NCI-H1436 (cell line): ENCODE measurements at places on chromosomes 3 and 15.

- DNase-seq: no peak
Observed at GRCh38 chr3:128864351-128864811, 15.0 kb upstream of the ACAD9 start.

GRCh38 chr3:109618766-109619378, 281.5 kb upstream of the DPPA4 start:
- DNase-seq: no peak

DNA sequence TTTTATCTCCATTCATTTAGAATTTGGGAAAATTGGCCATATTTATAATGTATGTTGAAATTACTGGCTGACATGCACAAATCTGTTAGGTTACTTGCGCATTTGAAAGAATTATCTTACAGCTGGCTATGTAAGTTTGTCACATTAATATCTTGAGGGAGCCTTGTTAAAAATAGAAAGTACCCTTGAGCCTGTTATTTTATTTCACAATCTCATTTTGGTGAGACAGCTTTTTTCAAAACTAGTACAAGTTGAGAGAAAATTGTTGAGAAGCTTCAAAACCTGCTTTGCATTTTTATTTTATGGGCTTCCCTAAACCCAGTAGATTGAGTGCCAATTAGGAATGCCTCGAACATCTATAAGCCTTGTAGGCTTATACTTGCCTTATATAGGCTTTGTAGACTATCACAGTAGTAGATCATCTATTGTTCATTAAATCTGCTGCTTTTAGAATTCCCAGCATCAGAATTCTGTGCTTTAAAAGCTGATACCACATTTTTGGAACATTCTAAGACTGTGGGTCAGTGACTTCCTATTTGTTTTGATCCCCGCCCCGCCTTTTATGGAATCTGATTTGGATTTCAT, 6.3 kb downstream of the IDH3A start:
- DNase-seq: no peak

- DNase-seq: peak; percentile 1
Observed at GRCh38 chr15:69979783-69980182, 117.9 kb downstream of the TLE3 start.

- no peak for DNase-seq
Observed at GRCh38 chr3:33060609-33061337, 36.2 kb downstream of the GLB1 start.

- DNase-seq: no peak
Observed at GRCh38 chr3:171954690-171955383, 84.5 kb upstream of the FNDC3B start.

DNA sequence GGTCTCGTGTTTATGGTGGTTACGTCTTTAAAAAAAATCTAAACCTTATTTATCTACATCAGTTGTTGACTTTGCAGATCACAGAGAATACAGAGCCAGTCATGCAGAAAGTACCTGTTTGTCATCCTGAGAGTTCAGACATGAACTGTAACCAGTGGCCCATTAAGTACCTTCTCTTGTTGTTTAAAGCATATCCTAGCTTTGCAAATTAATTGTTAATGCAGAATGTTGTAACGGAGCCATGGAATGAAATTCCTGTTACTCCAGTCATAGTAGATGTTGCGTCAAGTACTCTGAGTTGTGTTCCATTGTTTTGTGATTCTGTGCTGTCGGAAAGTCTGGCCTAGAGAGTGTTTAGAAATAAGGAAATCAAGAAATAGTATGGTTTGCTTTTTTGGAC, 205.2 kb downstream of the RBMS3 start:
- no peak for DNase-seq

DNA sequence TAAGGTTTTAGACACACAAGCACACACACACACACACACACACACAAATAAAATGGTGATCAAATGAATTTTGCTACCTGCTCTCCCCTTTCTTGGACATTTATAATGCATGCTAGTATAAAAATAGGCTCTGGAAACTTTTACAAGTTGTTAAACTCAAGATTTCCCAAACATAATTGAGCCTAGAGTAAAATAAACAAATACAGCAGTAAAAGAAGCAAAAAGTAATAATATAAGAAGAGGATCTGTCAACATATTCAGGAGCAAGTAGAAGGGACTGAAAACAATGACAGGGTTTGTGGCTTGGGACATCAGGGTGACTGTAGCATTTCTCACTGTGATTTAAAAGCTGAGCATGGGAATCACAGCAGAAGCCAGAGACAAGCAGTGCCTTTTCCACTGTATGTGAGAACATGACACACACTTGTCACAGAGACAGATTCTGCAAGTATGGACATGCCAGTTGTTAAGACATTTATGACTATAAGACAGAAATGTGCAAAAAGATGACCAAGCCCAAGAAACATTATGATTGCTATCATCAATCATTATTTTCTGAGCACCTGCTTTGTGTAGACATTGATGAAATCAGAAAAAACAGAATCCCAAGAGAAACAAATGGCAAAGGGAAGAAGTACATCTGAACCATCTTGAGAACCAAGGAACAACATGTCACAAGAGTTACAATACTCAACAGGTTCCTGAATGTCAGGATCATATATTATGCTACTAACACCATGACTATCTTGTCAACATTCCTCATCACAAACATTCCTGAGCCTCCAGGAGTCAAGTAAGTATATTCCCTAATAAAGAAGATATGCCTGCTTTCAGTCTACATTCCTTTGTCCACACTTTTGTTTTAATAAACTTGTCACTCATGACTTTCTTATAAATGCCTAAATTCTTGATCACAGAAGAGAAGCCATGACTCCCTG, 7.1 kb downstream of the THRB start:
- DNase-seq: no peak

DNA sequence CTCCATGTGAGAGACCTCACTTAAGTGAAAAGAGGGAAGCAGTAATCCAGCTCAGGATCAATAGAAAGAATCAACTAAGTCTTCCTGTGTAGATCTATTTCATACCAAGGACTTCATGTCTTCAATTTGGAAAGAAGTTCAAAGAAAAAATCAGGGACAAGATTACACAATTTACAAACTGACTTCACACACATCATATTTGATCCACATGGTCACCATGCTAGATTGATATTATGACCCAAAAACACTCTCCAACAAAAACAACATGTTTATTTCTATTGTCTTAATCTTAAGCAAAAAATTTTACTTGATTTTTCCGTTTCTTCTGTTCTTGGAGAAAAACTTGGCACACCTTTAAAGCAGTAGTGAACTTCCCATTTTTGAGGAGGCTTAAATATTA, 76.3 kb downstream of the THBS1 start:
- DNase-seq: no peak

GRCh38 chr15:70815604-70816003, 38.4 kb downstream of the LARP6 start:
- DNase-seq: no peak

DNA sequence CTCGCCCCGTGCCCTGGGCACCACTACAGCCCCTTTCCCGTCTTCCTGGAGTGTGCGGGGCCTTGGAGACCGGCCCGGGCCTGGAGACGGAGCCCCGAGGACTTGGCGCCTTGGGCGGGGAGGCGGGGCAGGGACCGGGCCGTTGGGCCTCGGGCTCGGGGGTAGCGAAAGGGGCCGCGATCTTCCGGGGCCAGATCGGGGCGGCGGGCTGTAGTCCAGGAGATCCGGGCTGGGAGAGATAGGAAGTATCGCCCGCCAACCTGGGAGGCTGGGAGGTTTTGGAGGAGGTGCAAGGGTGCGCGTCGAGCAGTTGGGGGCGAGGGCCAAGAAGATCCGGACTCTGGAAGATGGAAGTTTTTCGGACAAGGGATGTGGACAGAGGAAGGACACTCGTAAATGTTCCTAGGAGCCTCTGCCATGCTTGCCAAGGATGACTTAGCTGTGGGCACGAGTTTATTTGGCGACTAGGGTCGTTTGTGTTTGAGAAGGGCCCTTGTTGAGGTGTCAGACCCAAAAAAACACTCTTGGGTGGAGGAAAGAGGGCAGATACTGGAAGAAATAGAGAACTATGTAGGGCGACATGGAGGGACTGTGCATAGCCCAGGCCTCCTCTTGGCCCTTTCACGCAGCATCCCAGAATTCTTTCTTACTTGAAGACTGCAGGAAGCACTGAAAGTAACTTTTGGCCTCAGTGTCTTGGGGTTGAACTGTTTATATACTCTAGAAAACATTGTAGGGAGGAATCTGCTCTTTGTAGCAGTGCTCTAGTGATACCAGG, 712 bp downstream of the RTF1 start:
- DNase-seq: no peak

DNA sequence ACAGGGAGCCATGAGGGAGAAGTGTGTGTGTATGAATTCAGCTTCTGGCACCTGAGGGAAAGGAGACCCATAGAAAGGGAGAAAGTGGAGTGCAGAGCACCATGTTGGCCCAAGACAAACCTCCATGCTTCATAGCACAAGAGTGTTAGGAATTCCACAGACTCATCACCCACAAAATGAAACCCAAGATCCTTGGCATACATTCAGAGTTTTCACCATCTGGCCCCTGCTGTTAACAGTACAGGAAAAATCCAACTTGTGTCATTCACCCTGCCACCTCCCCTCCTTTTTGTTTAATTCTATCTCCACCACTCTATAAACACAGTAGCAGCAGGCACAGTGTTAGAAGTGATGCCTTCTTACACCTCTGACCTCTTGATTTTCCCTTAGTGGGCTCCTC, 60.0 kb upstream of the MNS1 start:
- no peak for DNase-seq

DNA sequence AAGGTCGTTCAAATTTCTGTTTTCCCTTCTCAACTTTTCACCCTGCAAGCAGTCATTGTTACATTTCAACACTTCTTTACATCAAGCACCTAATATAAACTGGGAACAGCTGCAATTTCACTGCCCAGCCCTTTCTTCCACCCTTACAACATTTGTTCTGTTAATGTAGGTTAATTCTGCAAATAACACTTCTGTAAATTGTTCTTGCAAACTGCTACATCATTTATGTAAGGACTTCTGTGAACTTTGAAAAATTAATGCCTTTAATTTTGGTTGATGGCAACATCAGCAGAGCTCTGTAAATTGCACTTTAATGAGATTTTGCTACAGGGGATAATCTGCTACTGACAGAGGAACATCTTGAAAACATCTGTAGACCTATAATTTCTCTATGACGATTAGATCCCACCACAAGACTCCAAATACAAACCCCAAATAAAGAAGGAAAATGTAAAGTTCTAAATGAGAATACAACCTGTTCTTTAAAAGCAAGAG, 93.5 kb downstream of the ZIC4 start:
- no peak for DNase-seq

DNA sequence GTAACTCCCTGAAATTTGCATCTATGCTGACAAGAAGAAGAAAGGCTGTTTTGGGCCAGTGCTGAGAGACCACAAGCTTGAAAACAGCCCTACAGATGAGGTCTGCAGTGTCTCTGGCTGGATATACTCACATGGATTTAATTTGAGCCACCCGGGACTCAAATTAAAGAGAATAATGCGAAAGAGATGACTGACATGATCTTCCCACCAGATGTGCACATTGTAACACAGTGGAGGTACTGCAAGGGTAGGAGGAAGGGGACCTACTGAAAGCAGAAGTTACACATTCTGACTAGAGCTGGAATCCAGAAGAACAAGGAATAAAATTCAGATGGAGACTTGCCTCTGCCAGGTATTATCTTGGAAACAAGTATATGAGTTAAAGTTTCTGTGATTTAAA, 728.3 kb upstream of the SGO1 start:
- DNase-seq: no peak

DNA sequence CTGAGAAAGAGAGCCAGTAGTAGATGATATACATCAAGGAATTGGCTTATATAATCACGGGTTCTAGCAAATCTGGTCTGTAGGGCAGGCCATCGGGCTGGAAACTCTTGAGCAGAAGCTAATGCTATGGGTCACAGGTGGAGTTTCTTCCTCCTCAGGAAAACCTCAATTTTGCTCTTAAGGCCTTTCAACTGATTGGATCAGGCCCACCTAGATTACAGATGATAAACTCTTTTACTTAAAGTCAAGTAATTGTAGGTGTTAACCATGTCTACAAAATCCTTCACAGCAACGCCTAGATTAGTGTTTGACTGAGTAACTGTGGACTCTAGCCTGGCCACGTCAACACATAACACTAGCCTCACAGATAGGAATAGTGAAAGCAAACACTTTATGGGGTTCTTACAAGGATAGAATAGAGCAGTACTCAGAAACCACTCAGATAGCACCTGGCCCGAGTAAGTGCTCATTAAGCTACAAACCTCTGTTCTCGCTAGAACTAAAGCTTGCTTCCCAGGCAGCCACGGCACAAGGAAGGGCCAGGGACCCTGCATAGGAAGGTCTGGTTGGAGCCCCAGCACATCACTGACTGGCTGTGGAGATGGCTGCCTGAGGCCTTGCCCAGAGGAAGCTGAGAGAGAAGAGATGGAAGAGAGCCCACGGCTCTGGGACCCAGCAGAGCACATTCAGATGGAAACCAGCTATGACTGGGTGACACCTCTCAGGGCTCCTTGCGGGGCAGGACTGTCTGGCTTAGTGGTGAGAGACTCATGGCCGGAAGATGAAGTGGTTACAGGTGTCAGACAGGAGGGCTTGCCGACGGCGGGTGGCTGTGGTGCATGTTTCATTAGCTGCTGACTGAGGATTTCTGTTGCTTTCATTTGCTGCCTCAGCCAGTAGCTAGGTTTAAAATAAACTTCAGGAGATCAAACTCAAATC, 202.5 kb upstream of the TLE3 start:
- no peak for DNase-seq

DNA sequence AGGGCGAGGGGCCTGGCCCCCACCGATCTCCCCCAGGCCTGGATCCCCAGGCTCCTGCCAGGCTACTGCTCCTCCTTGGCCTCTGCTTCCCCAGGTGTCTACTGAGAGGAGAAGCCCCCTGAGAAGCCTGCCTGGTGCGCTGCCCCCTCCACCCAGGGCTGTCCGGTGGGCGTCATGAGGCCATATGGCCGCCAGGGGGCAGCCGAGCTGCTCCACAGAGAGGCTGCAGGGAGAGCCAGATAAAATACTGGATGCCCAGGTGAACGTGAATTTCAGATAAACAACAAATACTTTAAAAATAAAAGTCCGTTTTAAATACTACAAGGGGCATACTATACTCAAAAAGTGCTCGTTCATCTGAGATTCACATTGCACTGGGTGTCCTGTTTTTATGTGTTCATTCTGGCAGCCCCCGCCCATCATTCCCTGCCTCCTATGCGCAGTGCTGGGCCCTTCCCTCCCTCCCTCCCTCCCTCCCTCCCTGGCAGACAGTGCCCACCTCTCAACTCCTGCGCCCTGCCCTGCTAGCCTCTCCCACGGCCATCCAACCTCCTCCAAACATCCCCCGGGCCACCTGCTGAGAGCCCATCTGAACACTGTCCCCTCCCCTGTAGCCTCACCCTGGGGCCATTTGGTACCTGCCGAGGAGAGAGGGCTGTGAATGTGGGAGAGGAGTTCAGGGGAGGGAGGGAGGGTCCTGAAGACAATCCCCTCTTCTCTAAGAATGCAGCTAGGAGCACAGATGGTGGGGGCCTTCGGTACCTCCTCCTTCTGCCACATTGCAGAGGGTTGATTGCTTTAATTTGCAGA, 29.6 kb downstream of the PSTPIP1 start:
- DNase-seq: peak; percentile 37

GRCh38 chr15:43292375-43293078, 25.8 kb upstream of the TGM5 start:
- no peak for DNase-seq
